ENCODE measurements at places on chromosomes 2 and 18.

- peak; percentile 15 for DNase-seq
Measured at GRCh38 chr18:58639751-58640427, 11.0 kb upstream of the ALPK2 start.

DNA sequence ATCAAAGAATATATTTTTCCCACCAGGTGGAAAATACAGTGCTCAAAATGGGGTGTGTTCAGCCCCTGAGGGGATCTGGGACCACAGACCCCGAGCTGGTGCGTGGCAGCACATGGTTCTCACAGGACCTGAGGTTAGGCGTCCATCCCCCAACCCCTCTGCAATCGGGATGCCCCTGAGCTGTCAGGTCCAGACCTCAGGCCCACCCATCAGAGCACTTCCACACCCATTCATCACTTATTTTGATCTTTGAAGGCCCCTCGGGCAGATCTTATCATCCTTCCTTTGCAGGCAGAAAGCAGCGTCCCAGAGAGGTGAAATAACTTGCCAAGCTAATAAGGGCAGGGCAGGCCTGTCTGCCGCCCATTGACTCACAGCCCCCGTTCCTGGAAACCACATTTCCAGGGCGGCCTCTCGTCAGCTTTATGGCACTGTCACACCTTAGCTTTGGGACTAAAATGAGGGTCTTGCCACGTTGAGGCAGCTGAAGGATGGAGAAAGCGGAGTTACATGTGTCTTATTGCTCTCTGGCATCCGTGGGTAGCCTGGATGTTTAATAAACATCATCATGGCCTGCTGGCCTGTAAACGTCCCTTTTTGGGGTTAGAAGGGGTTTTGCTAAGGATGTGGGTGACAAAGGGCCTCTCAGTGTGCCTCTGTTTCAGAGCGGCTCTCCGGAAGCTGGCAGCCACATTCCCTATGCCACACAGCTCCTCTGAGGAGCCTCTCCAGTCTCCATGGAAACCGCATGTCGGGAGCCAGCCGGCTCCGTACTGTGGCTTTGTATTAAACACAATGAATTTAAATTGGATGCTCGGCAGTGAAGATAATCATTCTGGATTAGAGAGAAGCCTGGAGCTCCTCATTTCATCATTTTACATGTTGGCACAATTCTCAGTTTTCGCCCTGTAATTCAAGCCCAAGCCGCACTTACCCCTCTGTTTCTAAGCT lies 58.3 kb upstream of the MAPRE3 start:
- DNase-seq: no peak

DNA sequence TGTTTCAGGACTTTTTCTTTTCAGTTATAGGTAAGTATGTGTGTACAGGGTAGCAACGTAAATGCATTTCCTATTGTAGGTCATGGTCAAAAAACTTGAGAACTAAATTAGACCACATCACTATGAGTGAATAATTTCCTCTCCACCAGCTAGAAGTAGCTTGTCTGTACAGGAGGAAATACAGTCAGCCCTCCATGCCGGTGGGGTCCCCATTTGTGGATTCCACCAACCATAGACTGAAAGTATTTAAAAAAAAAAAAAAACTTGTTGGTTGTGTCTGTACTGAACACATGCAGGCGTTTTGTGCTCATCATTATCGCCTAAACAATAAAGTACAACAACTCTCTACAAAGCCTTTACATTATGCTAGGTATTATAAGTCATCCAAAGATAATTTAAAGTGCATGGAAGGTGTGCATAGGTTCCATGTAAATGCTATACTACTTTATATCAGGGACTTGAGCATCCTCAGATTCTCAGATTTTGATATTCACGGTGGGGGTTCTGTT lies 94.2 kb upstream of the NDUFV2 start:
- no peak for DNase-seq

GRCh38 chr2:132595186-132595585 lies 74.8 kb downstream of the LYPD1 start:
- no peak for DNase-seq

- DNase-seq: no peak
Measured at GRCh38 chr2:74347742-74348141, 4.5 kb upstream of the SLC4A5 start.

DNA sequence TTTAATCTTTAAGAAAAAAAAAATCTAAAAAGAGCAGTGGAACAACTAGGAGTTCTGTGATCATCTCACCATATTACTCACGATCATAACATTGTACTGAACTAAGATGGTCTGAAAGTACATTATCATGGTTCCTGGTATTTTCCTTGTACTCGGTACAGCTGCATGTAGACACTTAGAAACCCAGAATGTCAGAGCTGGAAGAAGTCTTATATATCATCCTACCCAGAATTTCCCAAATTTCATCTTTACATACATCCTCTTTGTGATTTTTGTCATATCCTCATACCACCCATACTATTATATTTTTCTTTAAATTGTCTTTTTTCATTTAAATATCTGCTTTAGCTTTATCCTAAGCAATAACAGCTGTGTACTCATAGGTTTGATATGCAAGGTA lies 12.4 kb upstream of the ST3GAL5 start:
- no peak for DNase-seq

GRCh38 chr18:44960580-44960979 lies 279.9 kb downstream of the SETBP1 start:
- DNase-seq: no peak

GRCh38 chr2:142877216-142877838 lies at the start of gene KYNU:
TSS of gene KYNU (plus strand) at chr2:142877664. CDS start at chr2:142885368, 7,704 bp downstream.
- no peak for DNase-seq

GRCh38 chr2:177585234-177585863 lies 192.8 kb downstream of the AGPS start:
- no peak for DNase-seq

GRCh38 chr2:72770879-72771461 lies 54.9 kb downstream of the EXOC6B start:
- DNase-seq: peak; percentile 28

GRCh38 chr2:223101340-223102039 lies 49.5 kb downstream of the KCNE4 start:
- DNase-seq: no peak

- no peak for DNase-seq
Measured at GRCh38 chr2:8458503-8459459, 223.1 kb upstream of the ID2 start.

DNA sequence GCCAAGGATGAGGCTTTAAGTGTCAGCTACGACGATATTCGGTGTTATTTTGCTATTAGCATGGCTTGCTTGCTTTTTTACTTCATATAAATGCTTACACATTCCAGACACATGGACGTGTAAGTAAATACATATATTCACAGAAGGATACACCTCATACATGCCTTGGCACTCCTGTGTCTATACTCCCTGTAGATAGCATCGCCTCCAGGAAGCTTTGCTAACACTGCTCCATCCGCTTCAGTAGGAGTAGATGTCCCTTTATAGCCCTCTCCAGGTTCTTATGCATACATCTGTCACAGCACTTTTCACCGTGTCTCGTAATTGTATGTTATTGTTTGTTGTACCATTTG lies 27.5 kb upstream of the KCTD1 start:
- DNase-seq: no peak

- DNase-seq: no peak
Measured at GRCh38 chr2:188909036-188909435, 65.1 kb upstream of the COL3A1 start.

DNA sequence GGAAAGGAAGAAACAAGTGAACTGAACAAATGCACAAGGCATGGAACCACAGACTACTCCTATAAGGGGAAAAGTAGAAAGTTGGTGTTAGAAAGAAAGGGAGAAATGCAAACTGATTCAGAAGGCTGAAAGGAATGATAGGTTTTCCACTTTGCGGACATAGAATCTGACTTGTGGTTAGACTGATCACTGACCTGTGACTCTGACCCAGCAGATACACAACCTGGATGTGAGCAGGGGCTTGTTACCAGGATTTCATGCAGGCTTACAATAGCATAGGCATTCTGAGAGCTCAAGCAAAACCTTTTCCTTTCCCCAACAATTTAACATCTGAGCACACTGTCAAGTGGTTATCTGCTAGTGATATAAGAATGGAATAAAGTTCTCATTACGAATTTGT lies 237.0 kb upstream of the CDH20 start:
- no peak for DNase-seq

GRCh38 chr2:76829374-76830234 lies 692.6 kb downstream of the LRRTM4 start:
- no peak for DNase-seq

- DNase-seq: no peak
Measured at GRCh38 chr2:215411941-215412743, 23.7 kb downstream of the FN1 start.

- DNase-seq: no peak
Measured at GRCh38 chr2:37291680-37292079, 33.0 kb downstream of the PRKD3 start.

GRCh38 chr2:142140434-142140845 lies 9.6 kb upstream of the LRP1B start:
- DNase-seq: no peak

DNA sequence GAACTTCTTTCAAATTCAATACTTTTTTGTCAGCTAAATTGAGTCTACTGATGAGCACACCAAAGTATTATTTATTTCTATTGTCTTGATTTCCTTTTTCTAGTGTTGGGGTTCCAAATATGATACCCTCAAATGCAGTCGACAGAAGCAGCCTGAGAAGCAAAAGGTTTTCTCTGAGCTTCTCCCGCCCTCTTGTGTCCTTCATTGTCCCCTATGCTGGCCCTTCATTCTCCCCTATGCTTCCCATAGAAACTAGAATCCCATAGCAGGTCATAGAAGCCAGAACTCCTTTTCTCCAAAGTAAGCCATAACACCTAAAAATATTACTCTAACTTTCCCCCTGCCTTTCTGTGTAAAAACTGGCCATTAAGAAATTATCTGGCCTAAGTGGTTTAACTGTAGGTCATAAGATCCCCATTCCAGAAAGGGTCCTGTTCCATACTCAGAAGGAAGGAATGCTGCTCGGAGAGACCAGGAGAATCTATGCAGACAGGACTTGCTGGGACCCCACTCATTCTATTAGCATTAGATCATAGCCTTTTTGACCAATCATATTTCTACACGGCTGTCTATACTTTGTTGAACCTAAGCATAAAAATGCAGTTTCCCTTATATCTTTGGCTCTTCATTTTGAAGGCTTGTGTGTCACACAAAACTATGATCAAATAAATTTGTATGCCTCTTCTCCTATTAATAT lies 764.6 kb upstream of the PKDCC start:
- no peak for DNase-seq

GRCh38 chr18:2360861-2361260 lies 210.4 kb downstream of the METTL4 start:
- no peak for DNase-seq

- no peak for DNase-seq
Measured at GRCh38 chr18:63528863-63529492, 13.2 kb upstream of the SERPINB12 start.

GRCh38 chr18:75049455-75049789 lies 159.5 kb downstream of the PTGR3 start:
- no peak for DNase-seq

- no peak for DNase-seq
Measured at GRCh38 chr2:25435421-25435820, 93.7 kb upstream of the DNMT3A start.

GRCh38 chr2:106269591-106270291 lies 75.6 kb upstream of the UXS1 start:
- no peak for DNase-seq

GRCh38 chr2:8080063-8080462 lies 601.8 kb upstream of the ID2 start:
- DNase-seq: no peak

- DNase-seq: no peak
Measured at GRCh38 chr2:99821572-99821971, 320.8 kb downstream of the AFF3 start.

DNA sequence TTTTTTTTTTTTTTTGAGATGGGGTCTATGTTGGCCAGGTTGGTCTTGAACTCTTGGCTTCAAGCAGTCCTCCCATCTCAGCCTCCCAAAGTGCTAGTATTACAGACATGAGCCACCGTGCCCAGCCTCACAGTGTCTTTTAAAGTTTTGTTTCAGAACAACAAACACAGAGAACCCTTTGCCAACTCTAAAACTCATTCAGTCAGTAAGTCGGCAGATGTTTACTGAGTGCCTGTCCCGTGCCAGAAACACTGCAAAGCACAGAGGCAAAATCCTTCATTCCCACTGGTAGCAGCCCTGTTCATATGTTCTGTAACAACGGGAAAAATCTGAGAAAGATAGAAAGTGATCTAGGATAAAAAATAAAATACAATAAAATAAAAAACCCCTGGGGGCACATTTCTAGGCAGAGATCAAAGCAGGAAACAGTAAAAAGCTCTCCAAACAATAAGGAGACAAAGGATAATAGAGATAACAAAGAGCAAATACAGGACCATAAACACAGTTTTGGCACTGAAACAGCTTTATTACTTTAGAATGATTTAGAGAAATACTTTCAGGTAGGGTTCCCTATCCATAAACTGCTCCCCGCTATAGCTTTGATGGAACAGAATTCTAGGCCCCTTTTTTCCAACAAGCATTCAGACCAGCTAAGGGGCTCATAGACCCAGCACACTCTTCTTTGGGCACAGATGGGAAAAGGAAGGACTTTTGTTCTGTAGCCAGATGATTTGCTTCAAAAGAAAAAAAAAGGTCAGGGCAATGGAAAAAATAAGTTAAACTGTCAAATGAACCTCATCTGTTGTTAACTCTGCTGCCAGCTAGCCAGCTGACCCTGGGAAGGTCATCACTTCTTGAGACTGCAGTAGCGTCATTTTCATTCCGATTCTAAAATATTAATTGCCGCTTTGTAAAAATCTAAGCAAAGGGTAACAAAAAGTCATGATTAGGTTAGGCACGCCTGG lies 212.3 kb downstream of the CDH20 start:
- DNase-seq: no peak

GRCh38 chr2:27551514-27551913 lies 31.3 kb upstream of the ZNF512 start:
- no peak for DNase-seq

- no peak for DNase-seq
Measured at GRCh38 chr18:48840491-48840877, 110.3 kb downstream of the SMAD7 start.

- DNase-seq: no peak
Measured at GRCh38 chr2:172395503-172395902, 31.9 kb upstream of the ITGA6 start.

- no peak for DNase-seq
Measured at GRCh38 chr2:128442891-128443302, 124.2 kb upstream of the HS6ST1 start.

DNA sequence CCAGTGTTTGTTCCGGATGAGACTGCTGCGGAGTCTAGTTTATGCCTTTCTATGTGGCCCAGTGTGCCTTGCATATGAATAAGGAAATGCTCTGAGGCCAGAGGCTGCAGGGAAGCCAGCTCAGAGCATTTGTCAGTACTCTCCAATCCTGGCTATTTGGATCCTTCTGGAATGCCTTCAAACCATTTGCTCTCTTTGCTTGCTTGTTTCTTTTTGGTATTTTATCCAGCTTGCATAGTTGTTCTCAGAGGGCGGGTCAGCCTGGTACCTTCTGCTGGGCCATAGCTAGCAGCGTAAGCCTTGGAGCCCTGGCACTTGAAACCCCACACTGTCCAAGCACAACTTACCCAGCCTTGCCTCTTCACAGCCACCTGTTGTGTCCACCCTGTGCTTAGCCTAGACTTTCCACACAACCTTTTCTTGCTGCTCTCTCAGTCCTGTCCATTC lies 20.5 kb downstream of the CENPO start:
- DNase-seq: no peak
